ENCODE measurements at places on chromosomes 11 and 22.

DNA sequence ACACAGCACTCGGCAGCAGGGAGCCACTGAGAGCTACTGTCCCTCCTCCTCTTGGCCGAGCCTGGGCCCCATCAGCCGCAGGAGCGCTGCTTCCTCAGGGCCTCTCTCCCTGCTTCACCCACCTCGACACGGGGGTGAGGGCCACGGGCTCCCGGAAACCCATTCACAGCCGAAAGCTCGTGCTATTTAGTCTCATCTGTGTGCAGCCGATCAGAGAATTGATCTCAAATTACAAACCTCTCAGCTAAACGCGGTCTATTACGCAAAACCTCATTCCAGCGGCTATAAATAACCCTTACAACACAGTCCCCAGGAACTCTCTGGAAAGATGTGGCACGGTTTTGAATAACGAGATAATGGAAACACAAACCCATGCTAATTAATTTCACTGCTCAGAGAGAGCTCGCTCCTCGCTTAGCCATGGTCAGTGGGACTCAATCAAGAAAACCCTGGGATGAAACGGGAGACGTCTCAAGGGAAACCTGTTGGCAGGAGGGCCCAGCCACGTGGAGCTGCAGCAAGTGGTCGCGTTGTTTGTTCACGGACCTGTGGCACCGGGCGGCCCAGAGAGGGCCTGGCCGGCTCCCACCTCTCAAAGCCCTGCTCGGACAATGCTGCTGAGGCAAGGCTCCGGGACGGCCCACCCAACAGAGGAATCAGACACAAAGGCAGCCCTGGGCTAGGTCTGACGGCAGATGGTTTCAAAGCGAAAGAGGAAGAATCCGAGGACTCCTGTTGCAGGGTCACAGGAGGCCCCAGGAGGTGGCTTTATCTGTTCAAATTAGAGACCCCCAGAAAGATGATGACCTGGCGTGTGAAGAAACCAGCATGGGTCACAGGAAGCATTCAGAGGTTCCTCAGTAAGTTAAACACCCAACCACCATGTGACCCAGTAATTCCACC, 210.5 kb downstream of the CTTN start:
- DNase-seq = no peak

DNA sequence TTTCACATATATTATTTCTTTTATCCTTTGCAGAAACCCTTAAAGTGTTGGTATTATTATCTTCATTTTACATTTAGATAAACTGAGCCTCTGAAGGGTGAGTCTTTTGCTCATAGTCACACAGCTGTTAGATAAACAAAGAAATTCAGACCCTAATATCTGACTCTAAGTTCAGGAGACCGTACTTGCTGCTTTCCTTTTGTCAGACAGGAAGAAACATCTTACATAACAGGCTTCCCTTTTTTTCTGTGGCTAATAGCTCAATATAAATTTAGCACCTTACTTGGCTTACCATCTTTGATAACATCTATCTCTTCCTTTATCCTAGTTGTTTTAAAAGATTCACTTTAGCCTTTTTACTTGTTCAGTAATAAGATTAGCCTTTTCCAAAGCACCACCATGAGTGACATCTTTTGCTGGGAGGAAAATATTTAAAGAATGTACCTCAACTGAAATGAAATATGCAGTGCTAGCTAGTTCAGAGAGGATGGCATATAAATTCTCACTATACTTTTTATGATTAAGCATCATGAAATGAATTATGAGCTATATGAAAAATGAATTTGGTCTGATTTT, 128.6 kb downstream of the WNT11 start:
- DNase-seq = peak; percentile 55

DNA sequence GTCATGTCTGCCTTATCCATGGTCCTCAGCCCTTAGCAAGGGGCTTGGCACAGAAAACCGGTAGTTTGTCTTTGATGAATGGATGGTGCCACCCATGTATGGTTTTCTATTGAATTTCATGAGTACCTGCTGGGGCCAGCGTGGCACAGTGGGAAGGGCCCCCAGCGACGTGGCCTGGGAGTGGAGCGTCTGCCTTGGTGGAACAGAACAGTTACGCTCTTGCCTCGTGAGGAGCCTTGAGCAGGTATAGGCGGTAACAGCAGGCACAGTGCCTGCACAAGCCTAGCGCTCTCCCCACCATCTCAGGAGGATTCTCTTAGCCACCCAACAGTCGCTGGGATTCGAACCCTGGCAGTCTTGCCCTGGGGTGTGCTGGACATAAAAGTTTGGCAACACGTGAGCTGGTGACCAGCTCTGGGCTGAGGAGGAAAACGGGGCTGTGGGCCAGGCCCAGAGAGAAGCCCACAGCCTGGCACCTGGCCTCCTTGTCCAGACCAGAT, 3.0 kb upstream of the SSH3 start:
- no peak for DNase-seq

- DNase-seq = no peak
Measured at GRCh38 chr11:92657226-92657625, 312.2 kb upstream of the MTNR1B start.

DNA sequence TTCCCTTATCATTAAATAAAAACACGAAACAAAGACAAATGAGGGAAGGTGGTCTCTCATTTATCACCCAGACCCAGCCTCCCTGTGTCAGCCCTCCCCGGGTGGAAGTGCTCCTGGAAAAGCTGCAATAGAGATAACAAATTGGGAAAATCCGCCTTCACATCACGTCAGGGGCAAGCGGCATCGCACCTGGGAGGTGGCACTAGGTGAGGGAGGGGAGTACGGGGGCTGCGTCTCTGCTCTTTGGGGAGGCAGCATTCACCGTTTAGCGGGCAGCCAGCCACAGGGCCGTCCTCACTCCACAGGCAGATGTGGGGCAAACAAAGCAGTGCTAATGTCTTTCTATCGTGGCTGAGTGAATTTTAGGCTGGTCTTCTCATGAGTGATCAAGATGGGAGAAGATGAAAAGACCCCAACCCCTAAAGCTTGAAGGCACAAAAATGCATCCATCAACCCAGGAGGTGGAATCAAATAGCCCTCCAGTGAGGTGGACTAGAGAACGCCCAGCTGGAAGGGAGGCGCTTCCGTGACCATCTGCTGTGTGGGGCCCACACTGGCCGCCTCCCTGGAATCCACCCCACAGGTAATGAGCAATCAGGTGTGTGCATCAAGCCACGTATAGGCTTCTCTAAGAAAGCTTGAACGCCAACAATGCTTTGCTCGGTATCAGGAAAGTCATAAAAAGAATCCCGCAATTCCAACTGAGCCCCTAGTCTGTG, 629.5 kb downstream of the BRD1 start:
- no peak for DNase-seq

DNA sequence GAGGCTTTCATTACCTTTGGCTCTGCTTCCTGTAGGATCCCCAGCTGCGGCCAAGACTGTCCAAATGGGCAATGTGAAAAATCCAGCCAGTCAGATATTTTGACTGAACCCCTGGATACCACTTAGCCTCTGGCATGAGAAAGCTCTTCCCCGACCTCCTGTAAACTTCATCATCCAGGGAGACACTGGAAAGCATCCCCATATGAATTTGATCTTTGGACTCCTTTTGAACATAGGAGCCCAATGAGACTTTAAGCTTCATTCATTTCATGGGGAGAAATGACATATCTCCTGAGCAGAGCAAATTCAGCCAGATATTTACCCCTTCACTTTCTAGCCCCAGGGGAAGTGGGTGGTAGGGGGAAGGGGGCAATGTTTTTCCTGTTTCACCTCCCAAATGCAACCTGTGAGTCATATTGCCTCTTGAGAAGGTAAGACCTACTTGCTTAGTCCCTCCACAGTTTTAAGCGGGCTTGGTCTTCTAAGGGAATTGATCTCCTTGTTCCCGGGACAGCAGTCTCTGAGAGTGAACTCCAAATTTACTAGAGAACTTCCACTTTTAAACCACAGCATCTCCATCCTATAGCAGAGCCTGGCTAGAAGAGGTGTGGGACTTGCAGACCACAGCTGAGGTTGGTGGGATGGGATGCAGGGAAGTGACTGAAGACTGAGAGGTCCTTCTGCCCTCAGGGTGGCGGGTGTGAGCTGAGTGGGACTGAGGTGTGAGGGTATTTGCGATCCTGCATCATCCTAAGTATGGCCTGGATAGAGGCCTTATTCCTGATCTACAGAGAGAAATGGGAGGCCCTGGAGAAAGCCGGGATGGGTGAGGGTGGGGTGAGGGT, 20.3 kb upstream of the POU2AF1 start:
- DNase-seq = no peak

Measured in HS-27A (cell line).